ENCODE measurements at places on chromosomes 7 and 10. TPM values are rescaled to one million over a fixed set of nuclear protein-coding genes. Genes with fewer than 3 reads are reported as not detected.

GHRHR gene
- not detected for total RNA-seq

SFRP4 gene
- total RNA-seq: 2.4 TPM

TCTN3 gene
- 48.1 TPM for total RNA-seq

RADIL gene
- total RNA-seq: not detected

GPNMB gene
- 120 TPM for total RNA-seq

FXYD4 gene
- total RNA-seq: not detected

- DNase-seq: no peak
Observed at GRCh38 chr7:66634816-66635215, 6.1 kb downstream of the KCTD7 start.

DNA sequence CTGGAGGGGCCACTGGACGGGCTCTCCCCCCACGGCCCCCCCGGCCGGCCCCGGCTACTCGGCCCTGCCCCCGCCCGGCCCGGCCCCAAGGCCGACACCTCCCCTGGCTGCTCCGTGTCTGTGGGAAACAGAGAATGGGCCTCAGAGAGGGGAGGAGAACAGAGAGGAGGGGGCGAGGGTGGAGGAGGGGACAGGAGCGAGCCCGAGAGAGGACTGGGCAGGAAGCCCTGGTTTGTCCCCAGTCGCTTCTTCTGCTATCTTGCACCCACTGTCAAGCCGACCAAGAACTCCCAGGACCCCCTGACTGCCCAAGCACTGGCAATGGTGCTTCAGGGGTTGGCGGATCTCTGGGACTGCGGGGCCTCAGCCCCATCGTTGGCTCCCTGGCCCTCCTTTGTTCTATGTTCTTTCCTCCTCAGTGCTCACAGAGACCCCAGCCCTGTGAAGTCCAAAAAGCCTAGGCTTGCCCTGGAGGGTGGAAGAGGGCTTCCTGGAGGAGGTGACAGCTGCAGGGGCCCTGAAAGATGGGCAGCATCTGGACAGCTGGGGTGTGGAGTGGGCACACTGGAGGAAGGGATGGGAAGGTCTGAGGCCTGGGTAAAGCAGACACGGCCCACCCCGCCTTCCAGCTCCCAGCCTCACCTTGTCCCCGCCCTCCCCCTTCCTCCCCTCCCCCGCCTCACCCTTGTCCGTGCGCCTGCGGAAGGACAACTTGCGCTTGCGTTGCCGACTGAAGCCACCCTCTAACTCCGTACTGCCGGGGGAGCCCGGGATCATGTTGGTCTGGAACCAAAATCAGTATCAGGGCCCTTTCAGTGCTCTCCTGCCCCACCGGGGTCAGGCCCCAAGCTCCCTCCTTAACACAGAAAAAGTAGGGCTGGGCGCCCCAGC, 30.1 kb downstream of the KCNH2 start:
- DNase-seq: no peak

DNA sequence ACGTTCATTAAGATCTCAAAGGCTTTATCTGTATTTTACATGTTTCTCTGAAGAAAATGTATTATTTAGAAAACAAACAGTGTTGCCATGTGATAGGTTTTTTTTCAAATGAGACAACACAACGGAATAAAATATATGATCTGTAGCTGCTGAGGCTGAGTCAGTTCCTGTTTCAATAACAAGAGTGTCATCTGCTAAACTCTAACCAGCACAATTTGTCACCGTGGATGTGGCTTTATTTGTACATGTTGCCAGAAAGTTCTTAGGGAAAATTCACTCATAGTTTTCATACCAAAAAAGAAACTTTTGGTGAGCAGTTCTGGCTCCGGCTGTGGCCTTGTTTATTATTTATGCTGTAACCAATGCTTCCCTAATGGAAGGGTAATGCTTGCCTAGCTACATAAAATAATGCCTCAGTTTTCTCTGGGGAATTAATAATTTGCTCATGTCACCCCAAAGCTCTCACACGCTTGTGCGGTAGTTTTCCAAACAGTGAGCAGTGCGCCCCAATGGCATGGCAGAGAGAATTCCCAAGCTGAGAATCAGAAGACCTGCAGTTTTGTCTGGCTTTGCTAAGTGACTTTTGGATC, 20.3 kb upstream of the KLF6 start:
- peak; percentile 97 for DNase-seq

DNA sequence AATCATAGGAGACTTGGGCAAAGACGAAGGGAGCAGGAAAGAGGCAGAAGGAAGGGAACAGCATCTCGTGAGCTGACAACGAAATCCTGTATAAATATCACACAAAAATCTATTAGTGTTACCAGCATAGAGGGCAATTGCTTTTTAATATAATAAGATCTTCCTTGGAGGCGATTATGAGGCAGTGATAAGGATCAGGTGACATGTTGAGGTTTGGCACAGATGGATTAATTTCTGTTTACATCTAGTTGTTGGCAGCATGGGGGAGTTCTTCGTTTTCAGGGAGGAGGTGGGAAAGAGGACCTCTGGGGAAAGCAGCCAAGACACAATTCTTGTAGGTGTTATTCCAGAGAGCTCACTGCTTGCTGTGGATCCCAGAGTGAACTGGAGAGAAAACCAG, 163.8 kb downstream of the PLXNA4 start:
- no peak for DNase-seq

- peak; percentile 63 for DNase-seq
Observed at GRCh38 chr10:61822781-61823230, 78.7 kb upstream of the ARID5B start.

DNA sequence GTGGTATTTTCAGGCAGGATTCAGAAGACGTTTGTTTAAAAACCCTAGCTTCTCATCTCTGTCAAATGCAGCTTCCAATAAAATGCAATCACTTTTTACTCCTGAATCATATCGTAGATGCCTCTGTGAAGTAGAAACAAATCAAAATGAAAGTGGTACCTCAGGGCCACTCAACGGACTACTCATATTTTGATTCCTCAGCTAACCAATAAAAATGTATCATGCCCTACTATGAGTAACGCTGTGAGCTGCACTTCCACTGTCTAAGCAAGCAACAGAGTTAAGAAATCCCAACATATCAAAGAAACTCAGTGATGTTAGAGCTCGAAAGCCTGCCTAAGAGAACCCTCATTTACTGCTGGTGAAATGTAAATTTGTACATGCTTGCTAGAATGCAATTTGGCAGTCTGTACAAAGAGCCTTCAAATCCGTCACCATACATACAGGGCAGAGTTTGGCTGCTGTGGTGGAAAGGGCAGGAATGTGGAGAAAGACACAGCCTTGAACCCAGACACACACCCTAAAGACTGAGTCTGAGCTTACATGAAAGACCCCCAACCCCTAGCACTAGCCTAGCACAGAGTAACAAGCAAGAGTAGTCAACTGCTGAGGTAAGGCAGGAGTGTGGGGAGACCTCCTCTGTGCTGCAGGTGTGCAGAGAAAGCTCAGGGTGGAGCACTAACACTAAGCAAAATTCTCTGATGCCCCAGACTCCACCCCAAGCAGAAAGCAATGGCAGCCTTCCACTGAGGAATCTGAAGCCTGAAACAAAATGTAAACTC, 151.5 kb downstream of the ANK3 start:
- peak; percentile 43 for DNase-seq

DNA sequence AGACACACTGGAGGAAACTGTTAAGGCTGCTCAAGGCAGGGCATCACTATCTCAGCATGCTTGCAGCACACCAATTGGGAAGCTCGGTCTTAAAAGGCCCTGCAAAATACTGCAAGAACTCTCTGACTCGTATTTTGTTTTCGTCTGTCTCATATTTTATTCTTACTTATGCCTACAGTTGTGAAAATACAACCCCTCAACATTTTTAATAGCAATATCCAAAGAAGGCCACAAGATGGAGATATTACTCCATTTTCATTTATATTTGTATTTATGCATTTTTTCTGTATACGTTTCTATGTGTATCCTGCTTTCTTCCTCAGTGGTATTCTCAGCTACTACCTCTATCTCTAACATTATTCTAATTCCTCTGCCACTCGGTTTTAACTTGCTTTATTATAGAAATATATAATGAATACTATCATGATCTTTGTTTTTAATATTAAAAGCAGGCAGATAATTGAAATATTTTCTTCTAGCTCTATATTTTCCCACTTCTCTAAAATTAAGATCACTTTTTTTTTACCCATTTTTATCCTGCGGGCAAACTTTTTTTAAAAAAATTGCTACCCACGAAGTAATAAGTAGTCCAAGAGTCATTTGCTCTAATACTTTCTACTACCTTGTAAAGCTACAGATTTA, 10.0 kb downstream of the DNAJC1 start:
- DNase-seq: peak; percentile 32

- DNase-seq: no peak
Observed at GRCh38 chr10:76111986-76112825, 680.8 kb downstream of the LRMDA start.

DNA sequence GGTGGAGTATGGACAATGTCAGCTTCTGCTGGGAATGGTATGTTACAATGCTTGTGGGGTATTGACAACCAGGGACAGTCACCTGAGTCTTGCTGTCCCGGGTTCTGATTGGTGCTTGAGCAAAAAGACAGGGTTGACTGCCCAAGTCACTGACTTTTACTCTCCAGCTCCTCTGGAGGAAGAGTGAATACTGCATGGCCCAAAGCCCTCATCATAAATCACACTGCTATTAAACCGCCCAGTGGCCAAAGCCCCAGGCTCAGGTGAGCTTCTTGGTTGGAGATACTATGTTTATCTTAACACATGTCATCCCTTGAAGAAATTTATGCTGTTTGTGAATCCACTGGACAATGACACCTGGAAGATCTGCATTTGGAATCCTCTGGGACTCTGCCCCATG, 90.0 kb upstream of the IGFBP3 start:
- DNase-seq: no peak

DNA sequence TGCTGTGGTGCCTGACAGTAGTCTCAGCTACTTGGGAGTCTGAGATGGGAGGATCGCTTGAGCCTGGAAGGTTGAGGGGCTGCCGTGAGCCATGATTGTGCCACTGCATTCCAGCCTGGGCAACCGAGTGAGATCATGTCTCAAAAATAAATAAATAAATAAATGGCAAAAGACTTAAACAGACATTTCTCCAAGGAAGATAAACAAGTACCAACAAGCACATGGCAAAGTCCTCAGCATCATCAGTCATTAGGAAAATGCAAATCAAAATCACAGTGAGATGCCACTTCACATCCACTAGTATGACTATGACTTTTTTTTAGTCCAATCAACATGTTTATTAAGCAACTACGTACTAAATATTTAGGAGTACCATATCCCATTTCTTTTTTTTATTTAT, 21.3 kb upstream of the KPNA7 start:
- no peak for DNase-seq

DNA sequence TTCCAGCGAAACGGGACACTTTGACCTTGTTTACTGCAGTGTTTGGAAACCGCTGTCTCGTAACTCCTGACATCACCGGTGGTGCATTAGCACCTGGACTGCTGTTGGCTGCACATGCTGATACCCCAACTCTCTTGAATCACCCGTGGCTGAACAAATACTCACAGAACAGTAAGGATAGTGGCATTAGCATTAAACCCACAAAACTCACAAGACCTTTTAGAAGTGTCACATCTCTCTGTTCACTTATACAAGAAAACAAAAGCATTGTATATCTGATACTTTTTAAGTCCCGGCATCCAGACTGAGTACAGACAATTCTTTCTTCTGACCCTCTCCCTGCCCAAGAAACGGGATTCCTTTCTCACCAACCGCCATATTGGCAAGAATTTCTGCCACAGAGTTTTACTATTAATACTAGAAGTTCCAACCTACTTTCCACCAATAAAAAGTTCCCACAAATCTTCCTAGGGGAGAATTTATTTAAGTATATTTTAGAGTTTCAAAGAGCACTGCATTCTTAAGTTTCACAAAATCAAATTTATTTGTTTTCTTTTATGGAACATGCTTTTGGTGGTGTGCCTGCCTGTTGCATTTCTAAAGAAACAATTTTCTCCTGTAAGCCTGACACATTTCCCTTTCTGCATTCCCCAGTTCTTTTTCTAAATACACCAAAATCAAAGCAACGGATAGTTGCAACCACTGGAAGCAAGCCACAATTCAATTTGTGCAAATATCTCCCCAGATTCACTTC, 208.4 kb upstream of the KLF14 start:
- DNase-seq: peak; percentile 91

GRCh38 chr7:50309721-50310120, 5.2 kb downstream of the IKZF1 start:
- DNase-seq: no peak

- DNase-seq: no peak
Observed at GRCh38 chr7:113267885-113268284, 149.5 kb upstream of the SMIM30 start.

DNA sequence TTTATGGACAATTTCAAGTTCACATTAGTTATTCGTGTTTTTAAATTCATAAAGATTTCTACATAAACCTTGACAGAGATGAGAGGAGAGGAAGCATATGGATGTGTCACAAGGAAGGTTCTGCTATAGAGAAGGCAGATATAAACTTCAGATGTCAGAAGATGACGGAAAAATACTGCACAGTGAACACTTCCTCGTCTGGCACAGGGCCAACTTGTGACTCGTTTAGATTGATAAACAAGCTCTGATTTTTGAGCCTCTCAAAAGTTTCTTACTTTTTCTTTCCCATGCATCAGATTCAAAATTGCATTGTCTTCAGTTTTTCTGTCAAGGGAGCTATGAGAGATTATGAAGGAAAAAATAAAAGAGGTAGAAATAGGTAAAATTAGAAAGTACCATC, 156.4 kb upstream of the MINDY3 start:
- no peak for DNase-seq

DNA sequence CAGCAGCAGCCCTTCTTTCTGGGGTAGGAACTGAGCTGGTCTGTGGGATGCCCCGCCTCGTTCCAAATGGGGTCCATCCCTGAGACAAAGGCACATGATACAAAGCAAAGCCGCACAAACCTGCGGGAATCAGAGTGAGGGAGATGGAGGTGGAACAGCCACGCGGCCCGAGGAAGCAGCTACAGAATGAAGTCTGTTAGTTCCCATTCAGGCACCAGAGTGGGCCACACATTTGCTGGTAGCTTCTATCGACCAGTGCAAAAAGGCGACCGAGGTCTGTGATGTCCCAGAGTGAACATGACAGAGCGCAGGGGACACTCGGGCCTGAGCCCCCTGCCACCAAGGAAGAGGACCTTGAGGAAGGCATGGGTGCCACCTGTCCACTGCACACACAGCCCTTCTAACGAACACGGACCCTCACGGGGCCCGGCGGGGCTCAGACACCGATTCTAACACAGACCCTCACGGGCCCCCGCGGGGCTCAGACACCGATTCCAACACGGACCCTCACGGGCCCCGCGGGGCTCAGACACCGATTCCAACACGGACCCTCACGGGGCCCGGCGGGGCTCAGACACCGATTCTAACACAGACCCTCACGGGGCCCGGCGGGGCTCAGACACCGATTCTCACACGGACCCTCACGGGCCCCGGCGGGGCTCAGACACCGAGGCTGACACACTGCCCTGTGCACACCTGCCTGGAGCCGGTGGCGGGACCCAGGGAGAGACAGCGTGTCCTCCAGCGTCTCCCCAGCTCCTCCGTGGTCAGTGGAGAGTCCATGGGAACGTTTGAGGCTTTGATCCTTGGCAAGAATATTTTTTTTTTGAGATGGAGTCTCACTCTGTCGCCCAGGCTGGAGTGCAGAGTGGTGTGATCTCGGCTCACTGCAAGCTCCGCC, 32.8 kb upstream of the FAM20C start:
- no peak for DNase-seq

Measured in renal cortical epithelial cell (primary cell).